ENCODE measurements at places on chromosomes 6 and 20.
A peak's percentile ranks its signal among the peaks of the same experiment; 100 is the strongest.

GRCh38 chr6:44023586-44024454, 103.4 kb downstream of the MRPL14 start:
- DNase-seq = no peak

GRCh38 chr6:85449818-85450759, at the start of gene NT5E:
NT5E (plus strand) TSS chr6:85450083; CDS start chr6:85450140, 57 bp downstream.
- DNase-seq = peak; percentile 87

GRCh38 chr6:24607310-24608105, 38.5 kb downstream of the KIAA0319 start:
- no peak for DNase-seq

DNA sequence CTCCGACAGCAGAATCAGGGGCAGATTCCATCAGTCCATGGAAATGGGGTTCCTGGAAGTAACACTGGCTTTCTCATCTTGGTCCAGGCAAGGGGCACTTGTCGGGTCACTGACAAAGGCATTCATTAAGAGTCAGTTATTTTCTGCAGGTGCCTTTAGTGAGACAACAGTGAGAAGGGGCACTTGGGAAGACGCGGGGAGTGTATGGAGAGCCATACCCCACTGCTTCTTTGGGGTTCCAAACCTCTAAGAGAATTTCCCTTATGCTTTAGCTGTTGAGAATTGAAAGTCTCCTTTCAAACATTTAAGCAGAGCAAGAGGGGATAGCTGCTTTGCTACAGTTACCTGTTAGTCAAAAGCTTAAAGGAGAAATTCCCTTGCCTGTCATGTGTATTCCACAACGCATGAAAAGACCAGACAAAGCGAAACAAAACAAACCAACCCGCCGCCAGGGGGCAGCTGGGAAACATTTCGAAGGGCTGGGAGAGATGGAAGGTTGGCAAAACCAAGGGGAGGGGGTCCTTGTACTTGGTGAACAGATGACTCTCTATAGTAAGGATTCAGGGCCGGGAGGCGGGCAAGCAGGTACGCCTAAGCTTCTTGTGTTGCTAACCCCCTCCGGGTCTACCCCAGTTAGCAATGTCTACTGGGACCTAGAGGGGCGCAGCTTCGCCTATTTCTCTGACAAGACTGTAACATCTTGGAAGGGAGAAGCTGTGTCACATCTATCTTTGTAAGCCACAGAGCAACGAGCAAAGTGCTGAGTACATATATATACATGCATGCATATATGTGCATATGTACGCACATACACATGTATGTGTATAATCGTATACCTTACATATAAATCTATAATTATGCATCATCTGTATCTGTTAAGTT, 474.9 kb upstream of the AGPAT4 start:
- peak; percentile 68 for DNase-seq

DNA sequence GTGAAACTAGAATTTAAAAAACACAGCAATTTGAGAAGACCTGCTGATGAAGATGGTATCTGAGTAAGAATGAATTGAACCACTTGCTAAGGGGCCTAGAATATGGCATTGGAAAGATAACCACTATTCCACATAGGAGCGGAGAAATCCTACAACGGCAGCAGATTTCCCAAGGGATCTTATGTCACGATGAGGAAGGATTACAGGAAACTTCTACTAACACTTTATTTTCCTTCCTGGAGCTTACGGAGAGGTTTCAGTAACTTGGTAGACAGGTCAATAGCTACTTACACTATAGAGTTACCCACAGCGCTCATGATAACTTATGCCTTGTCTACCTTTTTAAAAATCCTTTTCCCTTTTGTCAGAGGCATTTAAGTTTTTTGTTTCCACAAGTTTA, 11.8 kb upstream of the TCF21 start:
- DNase-seq = no peak

Measured in Right ventricle myocardium inferior (tissue), 1 donor.